ENCODE measurements at places on chromosomes 5 and 9.

- peak; percentile 34 for DNase-seq
Measured at GRCh38 chr9:109733690-109734089, 46.3 kb upstream of the PALM2AKAP2 start.

DNA sequence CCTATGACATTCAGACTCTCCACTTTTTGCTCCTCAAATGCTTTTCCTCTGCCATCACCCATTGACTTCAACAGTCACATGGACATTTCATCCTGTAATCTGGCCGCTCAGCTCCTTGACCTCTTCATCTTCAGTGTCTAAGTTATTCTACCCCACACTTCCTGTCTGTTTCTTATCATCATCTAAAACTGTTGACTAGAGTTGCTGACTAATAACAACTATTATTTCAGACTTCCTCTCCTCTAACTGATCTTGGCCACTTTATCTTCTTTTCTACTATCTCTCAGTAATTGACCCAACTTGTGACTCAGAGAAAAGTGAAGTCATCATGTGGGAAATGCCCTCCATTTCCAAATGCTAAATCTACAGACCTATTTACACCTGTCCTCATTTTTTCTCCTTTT is 254.7 kb upstream of the TRPC7 start:
- DNase-seq: no peak

DNA sequence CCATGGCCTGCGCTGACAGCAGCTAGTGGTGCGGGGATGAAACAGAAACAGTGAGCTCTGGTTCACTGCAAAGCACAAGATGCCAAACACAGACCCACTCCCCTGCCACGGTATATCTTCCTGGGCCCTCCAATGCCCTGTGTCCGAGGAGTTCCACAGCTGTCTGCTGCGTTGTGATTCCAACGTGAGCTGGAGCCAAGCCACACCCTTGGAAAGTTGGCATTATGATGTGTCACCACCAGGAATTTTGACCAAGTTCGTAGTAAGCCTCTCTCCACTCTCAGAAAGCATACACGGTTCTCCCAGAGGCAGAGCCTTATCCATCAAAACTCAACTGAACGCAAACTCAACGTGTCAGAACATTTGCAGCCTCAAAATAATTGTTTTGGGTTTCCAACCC is 55.6 kb downstream of the MACROH2A1 start:
- DNase-seq: no peak

- DNase-seq: no peak
Measured at GRCh38 chr5:61831736-61832135, 474.3 kb upstream of the KIF2A start.

DNA sequence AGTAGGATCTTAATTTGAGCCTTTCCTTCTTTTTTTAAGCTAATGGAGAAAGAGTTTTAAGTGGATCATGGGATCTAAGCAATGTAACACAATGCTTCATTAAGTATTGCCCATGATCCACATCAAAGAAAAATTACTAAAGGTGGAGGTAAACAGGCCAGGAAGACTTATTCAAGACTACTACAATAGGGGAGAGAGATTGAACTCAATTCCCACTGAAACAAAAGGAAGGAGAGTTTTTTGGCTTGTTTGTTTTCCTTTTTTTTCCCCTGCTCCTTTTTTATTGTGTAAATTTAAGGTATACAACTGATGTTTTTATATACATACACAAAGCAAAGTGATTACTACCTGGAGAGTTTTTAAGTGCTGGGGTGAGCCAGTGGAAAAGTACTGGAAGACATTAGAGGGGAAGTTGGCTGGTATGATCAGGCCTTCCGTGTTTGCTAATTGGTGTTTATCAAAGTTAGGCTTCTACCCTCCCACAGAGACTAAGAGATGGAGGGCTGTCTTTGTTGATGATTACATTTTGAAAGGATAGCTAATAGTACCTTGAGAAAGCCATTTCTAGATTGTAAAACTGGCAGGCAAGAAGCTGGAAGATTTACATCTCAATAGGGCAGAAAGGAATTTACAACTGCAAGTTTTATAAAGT is 262.7 kb downstream of the CHSY3 start:
- no peak for DNase-seq

DNA sequence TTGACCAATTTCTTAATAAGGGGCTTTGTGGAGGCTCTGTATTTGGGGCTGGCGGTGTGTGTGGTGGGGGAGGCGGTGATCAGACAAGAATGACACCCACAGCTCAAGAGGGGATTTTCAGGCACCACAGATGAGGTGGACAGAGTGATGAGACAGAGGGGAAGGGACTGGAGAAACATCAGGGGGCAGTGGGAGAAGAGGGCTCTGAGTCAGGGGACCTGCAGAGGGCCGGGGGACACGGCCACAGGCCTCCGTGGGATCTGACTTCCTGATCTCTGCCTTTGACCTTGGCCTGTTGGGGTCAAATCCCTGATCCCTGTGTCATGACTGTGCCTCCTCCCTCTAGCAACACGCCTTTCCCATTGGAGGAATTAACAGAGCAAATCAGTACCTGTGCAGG is 197.7 kb downstream of the C9orf50 start:
- no peak for DNase-seq

- DNase-seq: peak; percentile 98
Measured at GRCh38 chr5:65190328-65191053, 291.2 kb downstream of the ADAMTS6 start.

DNA sequence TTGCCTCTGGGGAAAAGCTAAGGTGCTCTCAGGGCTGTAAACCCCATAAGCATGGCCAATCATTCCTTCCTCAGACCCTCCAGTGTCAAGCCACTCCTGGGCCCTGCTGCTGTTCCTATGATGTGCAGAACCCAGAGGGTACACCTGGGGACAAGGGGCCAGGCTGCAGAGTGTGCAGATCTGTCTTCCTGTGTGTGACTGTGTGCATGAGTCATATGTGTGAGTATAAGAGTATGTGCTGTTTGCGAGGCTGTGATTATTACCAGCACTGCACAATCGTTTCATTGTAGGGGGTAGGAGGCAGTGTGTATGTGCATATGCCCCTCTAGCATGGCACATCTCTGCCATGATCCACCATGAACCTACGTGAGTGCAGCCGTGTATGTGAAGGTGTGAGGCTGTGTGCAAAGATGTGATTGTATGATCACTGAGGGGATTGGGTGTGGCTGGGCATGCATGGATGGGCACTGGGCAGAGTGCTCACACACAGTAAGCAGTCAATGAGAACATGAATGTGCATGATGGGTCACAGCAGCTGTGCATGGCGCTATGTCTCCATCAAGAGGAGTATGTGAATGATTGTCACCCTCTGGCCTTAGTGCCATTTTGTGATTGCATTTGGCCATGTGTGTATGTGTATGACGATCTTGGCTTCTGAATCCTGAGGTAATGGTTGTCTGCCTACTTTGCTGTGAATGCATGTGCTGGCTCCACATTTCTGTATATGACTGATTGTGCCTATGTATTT is 2.4 kb upstream of the OR1K1 start:
- DNase-seq: no peak

GRCh38 chr9:77917800-77918199 is 113.8 kb downstream of the GNAQ start:
- DNase-seq: no peak

GRCh38 chr5:10655161-10655971 is 91.5 kb downstream of the ANKRD33B start:
- no peak for DNase-seq

- DNase-seq: no peak
Measured at GRCh38 chr9:17878810-17879370, 300.0 kb downstream of the SH3GL2 start.

DNA sequence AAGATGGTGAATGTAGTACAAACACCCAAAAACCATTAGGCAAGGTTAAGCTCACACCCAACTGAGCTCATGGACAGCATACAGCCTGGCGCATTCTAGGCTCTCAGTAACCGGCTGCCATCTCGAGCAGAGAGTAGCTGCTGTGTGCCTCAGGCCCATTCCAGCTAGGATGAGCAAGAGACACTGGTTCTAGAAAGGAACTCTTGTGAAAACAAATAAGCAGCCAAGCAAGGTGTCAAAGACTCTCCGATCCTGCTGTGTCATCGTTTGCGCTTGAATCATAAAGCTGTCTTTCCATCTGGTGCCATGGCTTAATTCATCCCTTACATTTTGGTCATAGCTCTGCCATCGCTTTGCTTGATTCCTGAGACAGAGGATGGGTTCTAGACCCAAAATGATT is 135.4 kb upstream of the MSX2 start:
- DNase-seq: no peak

DNA sequence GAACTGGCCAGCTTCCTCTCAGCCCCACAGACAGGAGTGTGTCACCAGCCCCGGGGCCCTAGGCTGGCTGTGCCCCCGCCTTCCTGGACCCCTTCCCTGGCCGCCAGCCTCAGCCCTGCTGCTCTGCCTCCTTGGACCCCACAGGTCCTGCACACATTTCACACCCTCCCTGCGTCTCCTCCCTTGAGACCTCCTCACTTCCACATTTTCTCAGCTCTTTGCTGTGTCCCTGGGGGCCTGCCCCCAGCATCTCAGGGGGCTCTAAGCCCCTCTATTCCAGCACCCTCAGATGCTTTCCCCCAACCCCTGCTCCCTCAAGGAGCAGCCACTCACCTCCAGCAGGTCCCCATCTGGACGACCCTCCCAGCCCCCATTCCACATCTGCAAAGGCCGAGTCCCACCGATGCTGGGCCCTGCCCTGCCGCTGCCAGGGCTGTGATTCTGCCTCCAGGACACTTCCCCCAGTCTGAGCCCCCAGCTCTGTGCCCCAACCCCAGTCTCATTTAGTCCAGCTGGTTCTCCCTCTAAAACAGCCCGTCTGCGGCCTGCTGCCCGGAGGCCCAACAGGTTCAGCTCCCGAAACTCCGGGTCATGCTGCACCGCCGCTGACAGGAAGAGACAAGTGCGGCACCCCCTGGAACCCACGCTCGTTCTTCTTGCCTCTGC is 4.2 kb downstream of the SLC34A3 start:
- no peak for DNase-seq

- no peak for DNase-seq
Measured at GRCh38 chr9:137813651-137814415, 63.7 kb upstream of the CACNA1B start.

DNA sequence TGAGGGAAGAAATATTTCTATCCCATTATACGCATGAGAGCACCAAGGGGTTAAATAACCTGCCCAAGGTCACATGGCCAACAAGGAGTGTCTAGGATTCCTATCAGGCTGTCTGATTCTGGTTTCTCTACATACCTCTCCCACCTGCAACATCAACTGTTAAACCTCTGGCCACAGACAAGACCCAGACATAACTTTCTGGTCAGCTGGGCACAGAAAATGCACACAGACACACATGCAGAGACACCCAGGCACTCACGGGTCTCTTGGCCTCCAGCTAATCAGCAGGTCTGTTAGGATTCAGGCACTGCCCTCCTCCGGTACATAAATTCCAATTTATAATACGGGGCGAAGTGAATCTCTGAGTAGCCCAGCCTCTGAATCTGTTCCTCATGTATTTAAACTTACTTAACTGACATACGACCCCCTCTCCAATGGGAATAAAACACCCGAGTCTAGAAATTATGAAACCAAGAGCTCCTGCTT is 1.5 kb downstream of the SEPTIN8 start:
- no peak for DNase-seq

DNA sequence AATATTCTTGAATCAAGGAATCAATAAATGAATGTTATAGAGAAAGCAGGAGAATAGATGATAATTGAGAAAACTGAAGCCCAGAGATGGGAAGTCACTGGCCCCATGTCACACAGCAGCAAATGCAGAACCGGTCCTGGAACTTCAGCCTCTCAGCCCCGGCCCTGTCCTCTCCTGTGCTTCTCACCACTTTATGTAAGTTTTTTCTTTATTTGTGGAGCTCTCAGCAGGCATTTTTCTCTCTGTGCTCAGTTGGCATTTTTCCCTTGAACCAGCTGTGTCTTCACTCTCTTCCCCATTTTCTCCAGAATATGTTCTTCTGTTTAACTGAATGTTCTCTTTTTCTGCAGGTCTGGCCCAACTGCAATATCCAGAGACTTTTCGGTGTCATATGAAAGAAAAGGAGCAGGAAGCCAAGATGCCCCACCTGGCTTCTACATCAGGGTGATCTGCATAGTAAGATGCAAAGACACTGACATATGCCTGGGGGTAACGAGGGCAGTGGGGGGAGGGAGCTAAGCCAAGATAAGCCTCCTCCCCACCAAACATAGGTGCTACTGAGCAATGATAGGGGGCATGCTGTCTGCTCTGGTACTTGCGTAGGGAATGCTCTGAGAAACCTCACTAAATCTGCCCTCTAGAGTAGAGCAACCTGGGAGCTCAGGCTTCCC is 12.8 kb upstream of the LCP2 start:
- DNase-seq: no peak

GRCh38 chr9:126127591-126127990 is 199.0 kb upstream of the MVB12B start:
- no peak for DNase-seq

DNA sequence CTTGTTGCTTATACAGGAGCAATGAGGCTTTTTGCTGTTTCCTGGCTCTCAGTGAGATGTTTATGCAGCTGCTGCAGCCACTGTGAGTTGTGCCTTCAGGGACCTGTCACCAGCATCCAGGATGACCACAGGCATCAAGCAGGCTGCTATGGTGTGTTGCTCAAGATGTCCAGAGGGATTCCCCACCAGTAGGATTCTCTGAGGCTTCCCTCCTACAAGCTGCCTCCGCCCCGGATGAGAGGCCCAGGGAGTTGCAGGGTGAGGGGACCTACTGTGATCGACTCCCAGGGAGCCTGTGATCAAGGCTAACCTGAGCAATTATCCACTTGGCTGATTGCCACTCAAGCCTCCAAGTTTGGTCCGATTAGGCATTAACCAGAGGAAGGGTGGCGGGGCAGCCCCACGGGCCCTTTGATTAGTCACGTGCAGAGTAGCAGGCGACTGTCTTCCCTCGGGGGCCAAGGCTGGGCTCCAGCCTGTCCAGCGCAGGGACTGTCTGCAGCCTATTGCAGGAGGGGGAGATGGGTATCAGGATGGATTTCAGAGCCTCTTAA is 1.8 kb upstream of the FAT2 start:
- DNase-seq: no peak

- no peak for DNase-seq
Measured at GRCh38 chr5:66209350-66209749, 65.2 kb downstream of the SREK1 start.

GRCh38 chr9:29800821-29801220 is 2227.5 kb upstream of the C9orf72 start:
- no peak for DNase-seq

- DNase-seq: no peak
Measured at GRCh38 chr5:54667136-54667535, 149.6 kb downstream of the SNX18 start.

DNA sequence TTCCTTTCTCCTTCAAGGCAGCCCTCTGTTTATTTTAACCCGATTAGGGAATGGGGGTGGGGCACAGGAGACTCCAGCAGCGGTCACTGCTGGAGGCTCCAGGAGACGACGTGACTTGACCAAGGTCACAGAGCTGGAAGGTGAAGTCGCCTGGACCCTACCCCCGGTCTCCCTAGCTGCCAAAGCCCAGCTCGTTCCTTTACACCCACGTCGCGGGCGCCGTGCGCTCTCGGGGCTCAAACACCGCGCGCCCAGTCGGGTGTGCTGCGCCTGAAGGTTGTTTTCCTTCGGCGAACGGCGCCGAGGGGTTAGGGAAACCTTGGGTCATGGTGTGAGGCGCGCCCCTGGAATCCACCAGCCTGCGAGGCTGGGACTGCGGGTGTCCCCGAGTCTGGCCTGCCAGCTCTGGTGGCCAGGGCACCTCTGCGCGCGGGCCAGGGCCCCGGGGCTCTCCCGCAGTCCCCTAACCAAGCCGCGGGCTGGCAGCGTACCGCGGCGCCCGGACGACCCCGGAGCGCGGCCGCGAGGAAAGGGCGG is 747 bp upstream of the UNC5A start:
- no peak for DNase-seq

All from AG09309 (cell line).